ENCODE measurements at places on chromosomes 12 and 14.

DNA sequence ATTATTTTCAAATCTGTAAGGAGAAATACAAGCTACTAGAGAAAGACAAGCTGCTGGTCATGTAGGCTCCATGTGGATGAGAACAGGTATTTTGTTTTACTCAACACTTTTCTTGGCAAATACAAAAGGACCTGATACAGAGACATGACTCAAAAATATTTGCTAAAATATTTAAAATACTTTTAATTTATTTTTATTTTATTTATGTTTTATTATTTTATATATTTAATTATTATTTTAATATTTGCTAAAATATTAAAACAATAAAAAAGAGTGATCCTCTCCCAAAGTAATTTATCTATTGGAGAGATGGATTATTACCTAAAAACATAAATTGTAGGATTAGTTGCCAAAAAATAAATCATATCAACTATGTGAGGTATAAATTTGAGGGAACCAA lies 808.9 kb upstream of the SEL1L start:
- DNase-seq, result no peak

- no peak for DNase-seq
Measured at GRCh38 chr14:101635749-101636560, 74.7 kb downstream of the DIO3 start.

DNA sequence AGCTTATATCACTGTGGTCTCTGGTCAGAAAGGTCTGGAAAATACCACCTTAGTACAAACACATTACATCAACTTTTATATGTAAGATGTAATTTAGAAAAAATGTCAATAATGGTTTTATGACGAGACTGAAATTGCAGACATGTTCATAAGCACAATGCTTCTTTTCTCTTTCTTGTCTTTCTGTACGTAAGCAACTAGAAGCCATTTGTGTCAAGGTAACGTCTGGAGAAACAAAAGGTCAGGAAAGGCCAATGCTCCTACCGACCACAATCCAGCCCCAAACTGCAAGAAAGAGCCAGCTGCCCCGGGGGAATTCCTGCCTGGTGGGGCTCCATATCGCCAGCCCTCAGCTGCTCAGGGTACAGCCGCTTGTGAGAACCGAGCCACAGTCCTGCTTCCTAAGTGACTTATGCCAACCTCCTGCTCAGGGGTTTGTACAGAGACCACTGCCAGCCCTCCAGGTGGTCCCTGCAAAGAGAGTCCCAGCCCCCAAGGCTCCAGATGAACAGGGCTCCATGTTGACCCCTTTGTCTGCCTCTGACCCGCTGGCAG lies 6.3 kb downstream of the ZNF839 start:
- no peak for DNase-seq

GRCh38 chr14:94390372-94391086 lies 2.1 kb upstream of the SERPINA1 start:
- no peak for DNase-seq
